ENCODE measurements at places on chromosomes 3 and 15.

DNA sequence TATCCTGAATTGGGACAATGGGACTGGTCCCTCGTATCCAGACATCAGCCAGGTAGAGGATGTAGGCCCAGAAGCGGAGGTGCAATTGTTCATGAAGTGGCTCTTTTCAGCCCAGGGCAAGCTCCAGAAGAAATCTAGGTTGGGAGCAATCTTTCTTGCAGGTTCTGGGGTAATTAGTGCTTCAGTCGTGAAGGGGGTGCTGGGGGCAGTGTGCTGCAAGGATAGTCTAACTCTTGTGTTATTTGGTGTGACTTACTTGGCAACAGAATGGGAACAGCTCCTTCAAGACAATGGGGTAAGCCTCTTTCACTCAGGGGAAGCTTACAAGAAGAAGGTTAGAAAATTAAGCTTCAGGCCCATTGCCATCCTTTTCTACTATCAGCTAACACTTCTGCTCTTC, 273.0 kb downstream of the DIPK2A start:
- DNase-seq = no peak

- DNase-seq = no peak
Measured at GRCh38 chr3:169509780-169510692, 153.5 kb downstream of the MECOM start.

DNA sequence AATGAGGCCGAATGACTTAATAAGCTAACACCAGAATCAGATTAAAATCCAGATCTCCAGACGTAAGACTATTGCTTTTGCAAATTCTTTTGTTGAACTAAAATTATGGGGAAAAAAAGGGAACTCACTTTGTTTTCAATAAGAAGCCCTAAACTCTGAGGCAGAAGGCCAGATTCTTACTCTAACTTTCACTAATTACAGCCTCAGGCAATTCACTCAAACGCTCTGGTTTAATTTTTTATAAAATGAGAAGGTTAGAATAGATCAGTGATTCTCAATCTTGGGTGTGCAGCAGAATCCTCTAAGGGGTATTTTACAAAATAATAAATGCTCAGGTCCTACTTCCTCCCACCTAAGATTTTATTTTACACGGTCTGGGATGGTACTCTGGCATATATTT, 38.1 kb downstream of the C3orf70 start:
- no peak for DNase-seq

GRCh38 chr3:101976473-101976872, 127.2 kb downstream of the NFKBIZ start:
- DNase-seq = no peak

DNA sequence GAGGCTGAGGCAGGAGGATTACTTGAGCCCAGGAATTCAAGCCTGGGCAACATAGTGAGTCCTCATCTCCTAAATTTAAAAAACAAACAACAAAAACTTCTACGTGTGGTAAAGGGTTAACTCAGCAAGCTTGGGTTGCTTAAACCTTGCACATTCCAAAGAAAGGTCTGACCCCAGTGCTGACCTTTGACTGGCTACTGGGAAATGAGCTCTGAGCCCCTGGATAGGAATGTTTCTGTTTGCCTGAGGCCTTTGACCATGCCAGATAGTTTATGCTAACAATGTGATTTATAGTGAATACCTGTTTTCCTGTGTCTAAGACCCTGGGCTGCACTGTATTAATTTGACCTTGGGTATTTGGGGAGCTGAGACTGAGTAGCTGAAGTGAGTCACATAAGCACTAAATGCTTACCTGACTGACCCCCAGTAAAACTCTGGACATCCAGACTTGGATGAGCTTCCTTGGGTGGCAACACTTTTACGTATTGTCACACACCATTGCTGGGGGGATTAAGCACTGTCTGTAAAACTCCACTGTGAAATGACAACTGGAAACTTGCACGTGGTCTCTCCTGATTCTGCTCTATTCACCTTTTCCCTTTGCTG, 20.7 kb downstream of the TCAIM start:
- peak; percentile 83 for DNase-seq

DNA sequence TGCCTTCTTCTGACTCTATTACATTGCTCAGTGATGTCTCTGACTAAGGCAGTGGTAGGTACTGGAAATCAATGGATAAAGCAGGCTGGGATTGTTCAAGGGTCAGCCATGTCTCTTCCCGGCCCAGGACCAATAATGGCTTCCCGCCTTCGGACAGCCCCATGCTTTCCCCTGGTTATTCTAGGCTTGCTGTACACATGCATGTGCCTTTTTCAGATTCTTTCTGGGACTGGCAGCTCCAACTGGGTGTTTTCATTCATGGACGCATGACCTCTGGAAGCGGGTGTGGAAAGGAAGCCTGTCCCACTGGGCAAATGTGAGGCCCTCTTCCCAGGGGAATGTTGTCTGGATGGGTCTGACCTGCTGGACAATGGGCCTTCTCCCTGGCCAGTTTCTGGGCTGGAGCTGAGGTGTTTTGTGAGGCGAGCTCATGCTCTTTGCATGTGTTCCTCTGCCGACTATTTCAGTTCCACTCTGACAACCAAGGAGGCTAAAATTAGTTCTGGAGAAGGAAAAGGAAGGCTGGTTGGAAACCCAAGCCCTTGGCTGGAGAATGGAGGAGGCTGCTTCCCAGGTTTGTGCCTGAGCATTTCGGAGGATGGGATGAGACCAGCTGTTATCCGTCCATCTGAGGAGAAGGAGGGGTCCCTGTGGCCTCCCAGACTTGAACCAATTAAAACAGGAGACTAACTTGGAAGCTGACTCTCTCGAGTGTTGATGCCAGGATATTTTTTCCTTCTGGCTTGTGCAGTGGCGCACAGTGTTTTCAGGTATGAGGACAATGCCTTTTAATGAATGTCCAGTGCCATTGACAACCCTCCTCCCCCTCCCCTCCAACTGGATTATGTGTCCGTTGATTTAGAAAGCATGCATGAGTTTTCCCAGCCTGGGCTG, 6.9 kb downstream of the ACVR2B start:
- DNase-seq = no peak

- no peak for DNase-seq
Measured at GRCh38 chr3:128987302-128988100, 6.4 kb downstream of the CFAP92 start.

All from ecto neural progenitor cell (in vitro differentiated cells).